Stimulated activated naive B cell treated with anti-CD40 and anti-IgM and Interleukin-4, amounts not matched to agents 10 μg/mL and 1 μg/mL and 100 μg/mL, for 72 hours (primary cell): ENCODE measurements at places on chromosomes 13 and 19.

DNA sequence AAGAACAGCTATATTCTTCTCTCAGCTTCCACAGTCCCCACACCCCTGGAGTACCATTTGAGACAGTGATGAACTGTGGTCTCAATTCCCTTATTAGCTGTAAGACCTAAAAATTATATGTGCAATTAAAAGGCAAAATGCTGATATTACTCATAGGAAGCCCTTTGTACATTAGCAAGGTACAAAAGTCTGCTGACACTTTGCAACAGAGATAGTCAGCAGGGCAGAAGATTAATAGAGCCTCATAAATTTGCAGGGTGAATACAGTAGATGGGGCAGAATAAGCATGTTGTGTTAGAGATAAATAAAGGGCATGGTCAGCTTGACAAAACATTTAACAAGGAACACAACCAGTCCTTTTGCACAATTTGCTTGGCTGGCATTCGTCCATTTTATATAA lies 210.0 kb upstream of the OBI1 start:
- DNase-seq = no peak

GRCh38 chr19:46784262-46785053 lies 3.9 kb downstream of the SLC1A5 start:
- no peak for DNase-seq

DNA sequence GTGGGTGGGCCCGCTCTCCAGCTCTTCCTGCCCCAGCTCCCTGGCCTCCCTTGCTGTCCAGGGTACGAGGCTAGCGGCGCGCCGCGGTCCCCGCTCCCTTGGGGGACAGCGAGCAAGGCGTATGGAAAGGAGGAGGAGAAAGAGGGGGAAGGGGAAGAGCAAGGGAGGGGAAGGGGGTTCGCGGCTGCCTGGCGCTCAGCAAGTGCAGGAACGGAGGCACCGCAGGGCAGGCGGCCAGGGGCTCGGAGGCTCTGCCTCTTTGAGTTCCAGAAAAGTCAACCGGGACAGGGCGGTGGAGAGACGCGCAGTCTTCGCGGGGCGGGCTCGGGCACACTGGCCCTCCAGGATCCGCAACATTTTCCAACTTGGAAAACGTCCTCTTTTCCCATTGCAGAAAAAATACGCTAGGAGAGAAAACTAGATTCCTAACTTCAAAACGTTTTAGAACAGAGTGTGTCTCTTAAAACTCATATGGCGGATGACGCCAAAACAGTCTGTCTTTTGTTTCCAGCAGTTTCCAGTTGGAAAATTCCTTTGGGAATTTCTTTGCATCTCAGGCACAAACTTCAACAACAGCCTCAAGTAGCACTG lies 23.1 kb upstream of the TNFRSF19 start:
- no peak for DNase-seq

DNA sequence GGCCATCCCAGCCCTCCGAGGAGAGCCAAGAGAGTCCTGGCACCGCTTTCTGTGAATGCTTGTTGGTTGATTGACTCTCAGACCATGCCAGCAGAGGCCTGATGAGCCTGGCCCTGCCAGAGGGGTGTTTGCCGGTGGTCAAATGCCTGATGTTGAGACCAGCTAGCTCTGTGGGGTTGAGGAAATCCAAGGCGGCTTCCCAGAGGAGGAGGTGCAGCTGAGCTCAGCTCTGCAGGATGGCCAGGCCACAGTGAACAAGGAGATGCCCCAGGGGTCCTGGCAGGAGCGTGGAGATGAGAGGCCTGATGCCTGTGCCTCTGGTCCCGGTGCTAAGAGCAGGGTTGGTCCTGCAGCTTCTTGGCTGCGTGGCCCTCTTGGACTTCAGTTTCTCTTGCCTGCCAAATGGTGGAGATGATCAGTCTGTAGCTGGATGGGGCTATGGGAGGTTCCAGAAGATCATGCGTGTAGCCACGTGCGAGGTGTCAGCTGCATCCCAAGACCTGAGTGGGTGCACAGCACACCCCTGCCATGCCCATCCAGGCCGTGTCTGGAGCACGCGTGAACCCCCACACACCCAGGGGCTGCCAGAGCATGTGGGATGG lies 16.8 kb downstream of the NFIC start:
- DNase-seq = no peak

DNA sequence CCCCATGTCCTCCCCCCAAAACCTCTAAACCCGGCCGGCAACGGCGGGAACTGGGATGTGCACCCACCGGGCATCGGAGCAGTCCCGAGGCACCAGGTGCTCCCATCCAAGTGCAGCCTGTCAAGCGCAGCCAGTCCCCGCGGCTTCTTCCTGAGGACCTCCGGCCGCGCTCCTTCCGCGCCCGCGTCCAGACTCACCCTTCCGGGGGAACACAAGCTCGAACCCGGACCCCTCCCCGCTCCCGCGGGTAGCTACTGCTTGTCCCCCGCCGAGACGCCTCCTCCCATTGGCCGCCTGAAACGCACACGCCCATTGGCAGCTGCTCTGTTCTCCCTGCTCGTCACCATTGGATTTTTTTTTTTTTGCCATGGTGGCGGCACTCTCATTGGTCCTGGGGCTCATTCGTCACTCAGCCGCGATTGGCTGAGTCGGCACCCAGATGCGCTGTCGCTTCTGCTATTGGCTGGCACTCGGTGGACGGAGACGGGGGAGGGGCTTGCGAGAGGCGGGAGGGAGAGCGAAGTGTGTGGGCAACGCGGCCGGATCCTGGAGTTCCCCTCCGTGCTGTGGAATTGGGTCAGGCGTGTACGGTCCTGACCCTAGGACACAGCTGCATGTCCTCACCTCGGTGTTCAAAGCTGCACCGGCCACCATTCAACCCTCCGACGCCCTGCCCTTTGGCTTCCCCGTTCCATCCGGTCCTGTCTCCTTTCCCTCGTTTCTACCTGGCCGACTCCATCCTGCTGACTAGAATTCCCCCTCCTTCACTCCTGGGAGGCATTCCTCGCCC lies at the start of gene TYK2:
Gene TYK2 (minus strand): TSS at position 260 of the 790 bp plus-strand sequence. CDS start 2,166 bp downstream, outside the sequence.
- peak; percentile 98 for DNase-seq

- DNase-seq = no peak
Observed at GRCh38 chr13:62357887-62358645, 942.4 kb upstream of the PCDH20 start.

- no peak for DNase-seq
Observed at GRCh38 chr13:99332456-99332855, 25.3 kb upstream of the GPR183 start.

DNA sequence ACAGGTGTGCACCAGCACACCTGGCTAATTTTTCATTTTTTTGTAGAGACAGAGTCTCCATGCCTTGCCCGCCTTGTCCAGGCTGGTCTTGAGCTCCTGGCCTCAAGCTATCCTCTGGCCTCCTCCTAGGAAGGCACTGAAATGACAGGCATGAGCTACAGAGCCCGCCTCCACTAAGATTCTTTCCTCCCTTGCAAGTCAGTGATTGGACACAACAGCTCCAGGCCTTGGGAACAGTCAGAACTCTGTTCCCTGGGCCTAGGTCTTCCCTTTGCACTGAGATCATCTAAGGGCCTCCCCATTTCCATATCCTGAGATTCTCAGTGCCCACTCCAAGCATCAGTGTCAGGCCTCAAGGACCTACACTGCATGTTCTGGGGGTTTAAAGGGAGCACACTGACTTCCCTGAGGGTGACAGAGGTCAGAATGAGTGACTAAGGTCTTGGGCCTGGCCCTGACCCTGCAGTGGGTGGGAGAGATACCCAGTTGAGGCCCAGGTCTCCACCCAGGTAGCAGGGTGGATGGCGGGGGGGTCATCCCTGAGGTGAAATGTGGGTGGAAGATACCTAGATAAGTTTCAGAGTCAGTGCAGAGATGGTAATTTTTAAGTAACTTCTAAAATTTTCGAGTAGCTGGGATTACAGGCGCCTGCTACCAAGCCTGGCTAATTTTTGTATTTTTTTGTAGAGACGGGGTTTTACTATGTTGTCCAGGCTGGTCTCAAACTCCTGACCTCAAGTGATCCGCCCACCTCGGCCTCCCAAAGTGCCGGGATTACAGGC lies 17.3 kb upstream of the ERCC1 start:
- no peak for DNase-seq

GRCh38 chr13:109584844-109585361 lies 201.5 kb downstream of the IRS2 start:
- no peak for DNase-seq

DNA sequence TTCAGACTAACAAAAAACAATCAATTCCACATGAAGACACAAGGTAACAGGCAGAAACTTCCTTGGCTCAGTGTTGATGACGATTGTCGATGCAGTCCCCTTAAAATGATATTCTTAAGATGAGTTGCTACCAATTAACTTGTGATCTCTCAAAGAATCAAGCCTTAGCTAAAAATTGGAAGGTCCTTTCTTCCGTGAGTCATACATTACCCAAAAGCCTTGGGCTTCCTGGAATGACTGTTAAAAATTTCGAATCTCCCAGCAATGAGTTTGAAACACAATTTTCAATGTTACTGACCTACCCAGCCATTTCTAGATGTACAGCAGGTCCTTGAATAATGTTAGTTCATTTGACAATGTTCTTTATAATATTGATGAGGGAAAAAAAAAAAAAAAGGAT lies 28.0 kb upstream of the RB1 start:
- no peak for DNase-seq

GRCh38 chr13:88802886-88803285 lies 1131.7 kb downstream of the SLITRK5 start:
- DNase-seq = no peak
